Left hindlimb (tissue), 1 donor: ENCODE measurements at places on chromosomes 7 and 10.

- no peak for DNase-seq
Measured at GRCh38 chr10:17144757-17145156, 15.1 kb upstream of the CUBN start.

DNA sequence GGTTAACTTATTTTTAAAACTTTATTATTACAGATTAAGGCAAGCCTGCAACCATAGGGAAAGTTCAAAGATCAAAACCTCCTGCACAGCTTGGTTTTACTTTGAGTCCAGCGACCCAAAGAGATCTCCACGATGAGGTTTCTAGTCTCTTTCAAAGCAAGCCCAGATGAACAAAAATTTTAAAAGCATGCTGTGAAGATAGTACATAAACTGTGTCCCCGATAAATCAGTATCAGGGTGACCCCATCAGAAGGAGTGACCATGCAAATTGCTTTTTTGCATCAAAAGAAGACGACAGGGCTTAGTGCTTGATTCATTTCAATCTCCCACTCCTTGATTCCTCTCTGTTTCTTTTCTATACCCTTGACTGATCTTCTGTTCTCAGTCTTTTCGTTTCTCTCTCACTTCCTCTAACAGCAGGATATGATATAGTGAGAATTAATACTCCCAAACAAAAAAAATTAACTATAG, 16.0 kb upstream of the DNTT start:
- no peak for DNase-seq

- no peak for DNase-seq
Measured at GRCh38 chr7:12066521-12066920, 144.6 kb upstream of the TMEM106B start.

GRCh38 chr7:135729230-135729629, 1.2 kb upstream of the SLC13A4 start:
- DNase-seq = no peak

GRCh38 chr10:132637477-132638129, 100.0 kb downstream of the INPP5A start:
- peak; percentile 28 for DNase-seq

- peak; percentile 71 for DNase-seq
Measured at GRCh38 chr10:72320676-72321247, 34.0 kb downstream of the DNAJB12 start.

- no peak for DNase-seq
Measured at GRCh38 chr7:110921595-110922151, 169.3 kb upstream of the LRRN3 start.

DNA sequence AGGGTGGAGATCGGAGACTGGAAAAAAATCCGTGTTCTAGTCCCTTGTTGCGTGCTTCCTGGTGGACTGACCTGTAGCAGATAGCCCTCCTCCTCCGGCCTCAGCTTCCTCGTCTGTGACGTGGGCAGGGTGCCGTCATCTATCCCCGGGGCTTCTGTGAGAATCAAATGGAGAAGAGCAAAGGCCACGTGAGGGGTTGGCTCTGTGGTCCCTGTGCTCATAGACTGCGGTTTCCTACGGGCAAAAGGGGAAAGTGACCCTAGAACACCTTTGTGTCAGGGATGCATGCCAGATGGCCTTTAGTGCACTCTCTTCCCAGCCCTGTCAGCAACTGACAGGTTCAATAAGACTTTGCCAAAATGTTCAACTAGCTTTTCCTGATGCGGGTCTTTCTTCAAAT, 33.7 kb downstream of the GRK5 start:
- no peak for DNase-seq

- no peak for DNase-seq
Measured at GRCh38 chr10:30816820-30817171, 187.2 kb upstream of the LYZL2 start.

DNA sequence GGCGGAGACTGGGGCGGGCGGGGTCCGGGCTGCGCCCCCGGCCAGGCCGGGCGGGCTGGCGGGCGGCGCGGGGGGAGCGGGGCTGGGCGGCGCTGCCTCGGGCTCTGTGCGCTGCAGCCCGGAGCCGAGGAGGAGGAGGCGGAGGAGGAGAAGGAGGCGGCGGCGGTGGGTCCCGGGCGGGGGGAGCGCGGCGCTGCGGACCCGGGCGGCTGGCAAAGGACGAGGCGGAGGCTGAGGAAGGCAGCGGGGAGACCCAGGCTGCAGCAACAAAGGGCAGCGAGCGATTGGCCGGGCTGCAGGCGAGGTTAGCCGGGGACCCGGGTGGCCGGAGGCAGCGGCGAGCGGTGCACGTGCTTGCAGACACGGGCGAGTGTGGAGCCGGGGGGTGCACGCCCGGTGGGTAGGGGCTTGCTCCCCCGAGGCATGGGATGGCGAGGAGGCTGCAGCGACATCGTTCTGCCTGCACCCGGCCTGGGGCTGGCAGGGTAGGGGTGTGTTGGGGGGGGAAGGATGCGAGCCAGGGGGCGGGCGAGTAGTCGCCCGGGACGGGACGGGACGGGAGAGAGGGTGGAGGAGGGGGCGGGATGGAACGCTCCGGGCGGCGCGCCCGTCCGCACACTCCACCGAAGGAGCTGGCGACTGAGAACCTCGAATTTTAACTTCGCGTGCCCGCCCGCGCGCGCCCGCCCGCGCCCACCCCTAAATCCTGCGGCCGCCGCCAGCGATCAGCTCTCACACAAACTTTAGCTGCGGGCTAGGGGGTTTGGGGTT, 844 bp upstream of the KAT6B start:
- peak; percentile 86 for DNase-seq

DNA sequence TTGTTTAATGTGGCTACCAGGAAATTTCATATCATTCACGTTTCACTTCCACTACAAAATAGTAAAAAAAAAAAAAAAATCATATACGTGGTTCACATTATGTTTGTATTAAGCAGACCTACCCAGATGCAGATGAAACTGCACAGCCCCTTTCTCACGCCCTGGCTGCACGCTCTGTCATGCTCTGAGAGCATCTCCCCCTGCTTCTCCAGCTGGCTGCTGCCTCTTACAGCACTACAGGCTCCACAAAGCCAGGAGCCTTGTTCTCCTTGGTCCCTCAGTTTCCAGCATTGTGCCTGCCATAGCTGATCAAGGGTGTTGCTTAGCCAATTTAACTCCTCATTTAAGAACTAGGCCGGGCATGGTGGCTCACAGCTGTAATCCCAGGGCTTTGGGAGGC, 6.9 kb upstream of the GPNMB start:
- DNase-seq = no peak

DNA sequence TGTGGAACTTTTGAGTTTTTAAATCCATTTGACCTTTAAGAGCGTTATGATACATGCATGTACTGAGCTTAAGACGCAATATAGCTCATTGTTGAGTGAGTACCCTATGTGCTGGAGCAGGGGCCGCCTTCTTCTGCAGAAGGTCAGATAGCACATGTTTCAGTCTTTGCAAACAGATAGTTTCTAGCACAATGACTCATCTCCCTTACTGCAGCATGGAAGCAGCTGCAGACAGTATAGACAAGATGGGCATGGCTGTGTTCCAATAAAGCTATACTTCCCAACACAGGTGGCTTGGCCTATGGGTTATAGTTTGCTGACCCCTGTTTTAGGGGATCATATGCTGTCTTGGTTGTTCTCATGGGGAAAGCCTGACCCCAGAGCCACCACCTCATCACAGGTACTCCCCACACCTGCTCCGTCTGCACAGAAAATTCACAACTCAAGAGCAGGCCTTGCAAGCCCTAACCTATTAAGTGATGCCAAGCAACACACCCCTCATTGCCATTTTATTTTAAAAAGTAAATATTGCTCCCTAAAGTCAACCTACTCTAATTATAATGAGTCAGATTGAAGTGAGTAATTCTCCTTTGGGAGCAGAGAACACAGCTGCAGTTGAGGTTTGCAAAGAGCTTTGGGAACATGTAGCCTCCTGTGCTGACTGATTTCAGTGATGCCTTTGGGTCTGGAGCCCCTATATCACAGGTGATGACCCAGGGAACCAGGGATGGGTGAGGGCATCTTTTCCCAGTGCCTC, 330.1 kb downstream of the PAXIP1 start:
- no peak for DNase-seq

DNA sequence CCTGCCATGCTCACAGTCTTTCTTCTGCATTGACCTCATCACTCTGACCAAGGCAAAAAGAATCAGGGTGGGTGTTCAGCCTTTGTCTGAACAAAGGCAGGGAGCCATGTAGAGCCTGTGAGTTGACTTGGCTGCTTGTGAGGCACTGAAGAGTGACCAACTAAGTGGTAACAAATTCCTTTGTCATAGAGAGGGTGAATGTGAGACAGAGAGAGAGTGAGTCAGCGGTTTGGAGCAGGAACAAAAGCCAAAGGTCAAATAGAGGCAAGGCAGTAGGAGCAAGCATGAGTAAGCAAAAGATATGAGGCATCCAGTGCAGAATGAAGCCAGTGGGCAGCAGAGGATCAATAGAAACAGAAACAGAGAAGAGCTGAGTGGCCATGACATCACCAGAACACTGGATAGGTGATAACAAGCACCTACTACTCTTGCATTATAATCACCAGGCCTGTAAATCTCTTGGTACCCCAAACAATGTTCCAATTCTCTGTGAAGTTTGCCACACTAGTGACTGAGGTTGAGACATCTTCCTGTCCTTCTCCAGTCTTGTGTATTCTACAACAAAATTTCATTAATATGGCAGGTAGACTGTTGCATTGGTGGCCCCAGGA, 116.2 kb upstream of the LAMB4 start:
- DNase-seq = no peak

GRCh38 chr7:156652886-156653568, 12.5 kb downstream of the RNF32 start:
- no peak for DNase-seq

DNA sequence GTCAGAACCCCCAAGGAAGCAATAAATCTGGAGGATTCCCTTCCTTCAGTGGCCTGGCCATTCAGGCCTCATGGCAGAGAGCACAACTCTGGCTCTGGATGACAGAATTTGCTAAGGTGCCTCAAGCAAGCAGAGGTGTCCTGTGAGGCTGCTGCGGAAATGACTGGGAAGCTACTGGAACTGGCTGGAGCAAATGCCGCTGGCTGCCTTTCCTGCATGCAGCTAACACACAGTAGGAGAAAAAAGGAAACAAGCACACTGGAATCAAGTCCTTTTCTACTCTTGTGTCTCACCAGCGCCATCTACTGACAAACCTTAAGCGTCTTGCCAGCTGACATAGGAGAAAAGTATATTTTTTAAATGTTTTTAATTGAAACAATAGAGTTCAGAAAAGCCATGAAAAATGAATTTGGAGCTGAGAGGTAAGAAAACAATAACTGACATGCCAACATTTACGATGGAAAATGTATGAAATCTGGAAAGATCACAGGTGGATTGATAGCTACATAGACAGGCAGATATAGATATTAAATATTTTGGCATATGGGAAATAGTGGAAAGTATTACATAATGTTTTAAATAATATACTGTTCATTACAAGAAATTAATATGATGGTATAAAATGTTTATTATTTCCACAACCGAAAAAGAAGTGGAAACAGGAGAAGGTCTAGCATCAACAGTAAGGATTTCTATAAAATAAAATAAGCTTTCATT, 951.6 kb downstream of the ANKRD7 start:
- peak; percentile 43 for DNase-seq

DNA sequence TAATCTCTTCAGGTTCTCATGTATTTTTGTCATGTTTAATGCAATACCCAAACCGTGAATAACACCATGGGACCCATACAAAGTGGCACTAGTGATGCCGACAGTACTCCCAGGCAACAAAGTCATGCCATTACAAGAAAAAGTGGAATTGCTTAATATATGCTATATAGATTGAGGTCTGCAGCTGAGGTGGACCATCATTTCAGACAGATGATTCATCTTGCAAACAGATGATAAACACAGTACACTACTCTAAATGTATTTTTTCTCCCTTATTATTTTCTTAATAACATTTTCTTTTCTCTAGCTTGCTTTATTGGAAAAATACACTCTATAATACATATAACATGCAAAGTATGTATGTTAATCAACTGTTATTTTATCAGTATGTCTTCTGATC, 14.6 kb upstream of the PCDH15 start:
- no peak for DNase-seq
